Stromal cell of bone marrow (primary cell): ENCODE measurements at places on chromosomes 12 and 14.
A peak's percentile ranks its signal among the peaks of the same experiment; 100 is the strongest.

GRCh38 chr12:75722714-75723200, 211.3 kb upstream of the KRR1 start:
- peak; percentile 90 for DNase-seq

DNA sequence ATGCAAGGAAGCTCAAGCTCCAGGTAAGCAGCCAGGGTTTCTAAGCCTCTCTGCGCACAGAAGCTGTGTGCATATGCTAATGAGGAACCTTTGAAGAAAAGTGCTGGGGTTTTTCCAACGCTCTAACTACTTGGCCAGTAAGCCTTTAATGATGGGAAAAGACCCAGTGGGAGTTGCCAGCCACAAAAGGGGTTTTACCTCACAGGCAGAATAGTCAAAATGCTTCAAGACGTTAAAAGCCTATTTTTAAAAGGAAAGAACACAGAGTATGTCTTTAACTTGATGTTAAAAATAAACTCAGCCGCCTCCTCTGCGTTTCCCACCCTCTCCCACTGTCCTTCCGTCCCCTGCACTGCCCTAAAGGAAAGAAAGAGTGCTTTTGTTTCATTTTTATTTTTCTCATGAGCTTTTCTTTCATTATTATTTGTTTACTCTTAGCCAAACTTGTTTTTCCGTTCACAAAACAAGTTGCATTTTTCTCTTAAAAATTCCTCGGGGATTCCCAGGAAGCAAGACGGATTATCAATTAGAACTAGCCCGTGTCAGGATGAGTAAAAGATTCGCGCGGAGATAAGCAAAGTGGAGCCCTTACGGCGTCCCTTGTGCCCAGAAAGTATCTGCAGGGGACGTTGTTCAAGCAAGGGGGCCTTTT, 209.8 kb upstream of the NUDT4 start:
- DNase-seq, result no peak

- no peak for DNase-seq
Measured at GRCh38 chr14:53767566-53767965, 189.1 kb downstream of the BMP4 start.

DNA sequence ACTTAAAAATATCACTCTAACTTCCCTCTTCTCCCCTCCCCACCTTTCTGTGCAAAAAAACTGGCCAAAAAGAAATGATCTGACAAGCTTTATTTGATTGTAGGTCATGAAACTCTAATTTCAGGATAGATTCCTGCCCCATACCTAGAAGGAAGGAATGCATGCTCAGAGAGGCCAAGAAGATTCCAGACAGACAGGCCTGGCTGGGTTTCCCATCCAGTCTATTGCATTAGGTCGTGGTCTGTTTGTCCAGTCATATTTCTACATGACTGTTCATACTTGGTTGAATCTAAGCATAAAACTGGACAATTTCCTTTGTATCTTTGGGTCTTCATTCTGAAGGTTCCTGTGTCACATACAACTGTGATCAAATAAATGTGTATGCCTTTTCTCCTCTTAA, 20.0 kb upstream of the SLC15A5 start:
- DNase-seq, result no peak

- no peak for DNase-seq
Measured at GRCh38 chr12:31768046-31768445, 39.2 kb upstream of the AMN1 start.

DNA sequence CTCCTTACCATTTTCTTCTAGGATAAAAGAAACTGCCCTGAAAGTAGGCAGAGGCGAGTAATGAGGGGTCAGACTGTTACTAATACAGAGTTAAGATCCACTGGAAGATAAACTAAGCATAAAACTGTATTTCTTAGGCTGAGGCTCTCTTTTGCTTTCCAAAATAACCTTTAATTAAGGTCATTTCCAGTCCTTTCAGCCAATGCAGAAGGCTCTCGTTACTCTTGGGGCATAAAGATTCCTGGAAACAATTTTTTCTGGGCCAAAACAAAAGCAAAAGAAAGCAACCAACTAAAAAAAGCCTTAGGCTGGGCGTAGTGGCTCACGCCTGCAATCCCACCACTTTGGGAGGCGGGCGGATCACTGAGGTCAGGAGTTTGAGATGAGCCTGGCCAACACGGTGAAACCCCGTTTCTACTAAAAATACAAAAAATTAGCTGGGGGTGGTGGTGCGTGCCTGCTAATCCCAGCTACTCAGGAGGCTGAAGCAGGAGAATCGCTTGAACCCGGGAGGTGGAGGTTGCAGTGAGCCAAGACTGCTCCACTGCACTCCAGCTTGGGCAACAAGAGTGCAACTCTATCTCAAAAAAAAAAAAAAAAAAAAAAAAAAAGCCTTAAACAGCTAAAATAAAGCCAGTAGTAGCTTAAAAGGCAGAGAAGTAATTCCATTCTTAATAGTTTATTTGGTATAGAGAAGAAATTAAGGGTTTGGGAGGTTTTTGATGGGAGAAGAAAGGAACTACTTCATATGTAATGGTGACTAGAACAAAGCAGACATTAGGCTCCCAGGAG, 68.9 kb upstream of the STAC3 start:
- peak; percentile 26 for DNase-seq

GRCh38 chr12:26124446-26125399, at the start of gene BHLHE41:
Gene BHLHE41 (minus strand): TSS chr12:26125037. CDS start chr12:26124779, 258 bp downstream.
- DNase-seq, result no peak
